ENCODE measurements at places on chromosomes 2 and 18.

GRCh38 chr2:200087451-200087850, 132.1 kb downstream of the MAIP1 start:
- H3K27me3 ChIP-seq: no peaks in the 10 kb centered on the region
- H3K4me1 ChIP-seq: no peaks in the 10 kb centered on the region
- no peak overlapping the region for H3K27ac ChIP-seq
- DNase-seq: no peak
- H3K4me3 ChIP-seq: no peak overlapping the region

DNA sequence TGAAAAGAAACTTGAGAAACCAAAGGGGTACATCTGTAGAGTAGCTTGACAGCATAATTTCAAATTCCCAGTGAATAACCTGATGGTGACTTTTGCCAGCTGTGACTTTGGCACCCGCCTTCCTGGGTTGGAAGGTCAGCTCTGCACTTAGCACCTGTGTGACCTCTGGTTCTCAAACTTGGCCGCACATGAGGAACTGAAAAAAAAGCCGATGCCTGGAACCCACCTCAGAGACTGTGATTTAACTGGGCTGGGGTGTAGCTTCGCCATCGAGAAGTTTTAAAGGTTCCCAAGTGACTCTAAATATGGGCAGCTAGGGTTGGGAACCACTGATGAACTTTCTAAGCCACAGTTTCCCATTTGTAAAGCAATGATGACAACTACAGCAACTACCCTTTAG, 6.5 kb downstream of the EFEMP1 start:
- H3K36me3 ChIP-seq: no peaks in the 10 kb centered on the region
- peaks cover 4% of the 10 kb centered on the region for H3K27me3 ChIP-seq
- no peak overlapping the region for H3K4me3 ChIP-seq
- DNase-seq: no peak

GRCh38 chr2:120851116-120851773, 115.6 kb downstream of the GLI2 start:
- H3K36me3 ChIP-seq: no peaks in the 10 kb centered on the region
- no peaks in the 10 kb centered on the region for H3K4me1 ChIP-seq
- H3K27me3 ChIP-seq: no peaks in the 10 kb centered on the region
- no peak for DNase-seq

DNA sequence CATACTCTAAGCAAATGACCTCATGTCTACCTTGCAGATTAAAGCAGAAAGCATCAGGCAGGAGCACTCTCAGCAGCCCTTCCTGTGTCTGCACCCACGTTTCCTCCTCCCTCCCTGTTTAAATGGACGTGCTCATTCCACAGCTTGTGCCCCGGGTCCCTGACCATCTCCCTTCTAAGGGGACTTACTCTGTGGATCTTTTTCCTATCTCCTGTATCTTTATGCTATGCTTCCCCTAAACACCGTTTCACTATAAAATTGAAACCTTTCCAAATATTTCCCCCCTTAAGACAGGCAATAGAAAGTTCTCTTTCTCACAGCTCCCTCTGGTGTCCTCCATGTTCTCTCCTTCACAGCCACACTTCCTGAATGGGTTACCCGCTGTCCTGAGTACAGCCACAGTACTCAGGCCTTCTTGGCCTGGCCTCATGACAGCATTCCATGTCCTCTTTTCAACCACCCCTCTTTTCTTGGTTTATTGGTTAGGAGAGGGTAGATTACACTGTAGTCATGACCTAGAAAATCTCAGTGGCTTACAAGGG, 41.1 kb downstream of the TMEM185B start:
- H3K4me3 ChIP-seq: no peak overlapping the region
- DNase-seq: no peak
- H3K27ac ChIP-seq: no peak overlapping the region
- no peaks in the 10 kb centered on the region for H3K36me3 ChIP-seq
- no peaks in the 10 kb centered on the region for H3K27me3 ChIP-seq

DNA sequence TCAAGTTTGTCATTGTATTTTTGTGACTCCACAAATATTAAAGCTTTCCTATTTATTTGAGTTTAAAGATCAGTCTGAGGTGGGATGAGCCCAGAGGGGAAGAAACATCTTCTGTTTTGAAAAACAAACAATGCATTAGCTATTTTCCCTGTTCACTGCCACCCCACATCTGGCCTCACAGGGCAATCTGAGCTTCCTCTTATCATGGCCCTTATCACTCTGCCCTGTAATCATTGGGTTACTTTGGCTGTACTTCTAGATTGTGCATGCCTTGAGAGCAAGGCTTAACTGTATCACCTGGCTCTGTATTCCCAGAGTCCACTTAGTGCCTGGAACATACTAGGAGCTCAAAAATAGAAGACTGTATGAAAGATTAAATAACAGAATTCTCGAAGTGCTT, 241.6 kb upstream of the NT5C1B start:
- H3K27ac ChIP-seq: no peak overlapping the region
- no peak overlapping the region for H3K4me3 ChIP-seq
- no peaks in the 10 kb centered on the region for H3K4me1 ChIP-seq
- no peaks in the 10 kb centered on the region for H3K27me3 ChIP-seq

GRCh38 chr2:8527031-8527430, 154.8 kb upstream of the ID2 start:
- no peak for DNase-seq
- no peak overlapping the region for H3K4me3 ChIP-seq
- H3K27me3 ChIP-seq: no peaks in the 10 kb centered on the region
- no peaks in the 10 kb centered on the region for H3K36me3 ChIP-seq
